GM04504 (cell line): ENCODE measurements at places on chromosomes 6 and 20.

DNA sequence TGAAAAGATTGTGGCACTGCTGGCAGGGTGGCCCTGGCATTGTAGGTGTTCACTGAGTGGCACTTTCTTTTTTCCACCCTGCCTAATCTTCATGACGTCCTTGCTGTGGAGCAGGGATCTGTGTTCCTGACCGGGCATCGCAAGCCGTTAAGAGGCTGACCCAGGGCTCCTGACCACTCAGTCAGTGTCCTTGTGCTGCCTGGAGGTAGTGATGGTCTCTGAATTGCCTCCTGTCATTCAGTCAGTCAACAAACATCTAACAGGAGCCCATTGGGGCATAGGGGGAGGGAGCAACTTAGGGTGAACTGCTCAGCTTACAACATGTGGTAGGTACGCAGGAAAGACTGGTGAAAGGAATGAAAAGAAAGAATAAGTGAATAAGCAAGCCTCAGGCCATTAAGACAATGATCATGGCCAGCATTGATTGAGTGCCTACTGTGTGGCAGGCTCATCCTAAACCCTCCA is 152.0 kb downstream of the CEBPB start:
- DNase-seq: no peak

- DNase-seq: no peak
These were observed 4.8 kb downstream of the SRPK1 start for GRCh38 chr6:35916056-35916455.

DNA sequence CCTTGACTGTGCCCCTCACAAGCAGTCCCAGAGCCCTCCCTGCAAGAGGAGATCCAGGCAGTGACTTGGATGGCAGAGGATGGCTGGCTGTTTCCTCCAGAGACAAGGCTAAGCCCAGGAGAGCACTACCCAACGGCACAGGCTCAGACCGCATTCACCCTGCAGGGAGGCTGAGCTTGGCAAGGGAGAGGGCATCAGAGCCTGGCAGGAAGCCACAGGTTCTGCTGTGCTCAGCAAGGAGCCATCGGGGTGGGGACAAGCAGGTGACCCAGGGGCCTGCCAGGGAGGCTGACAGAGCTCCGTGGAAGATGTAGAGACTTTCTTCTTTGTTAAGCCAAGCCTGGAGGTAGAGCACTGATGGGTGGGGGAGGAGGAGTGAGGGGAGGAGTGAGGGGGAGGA is 159.2 kb upstream of the CST7 start:
- DNase-seq: no peak

DNA sequence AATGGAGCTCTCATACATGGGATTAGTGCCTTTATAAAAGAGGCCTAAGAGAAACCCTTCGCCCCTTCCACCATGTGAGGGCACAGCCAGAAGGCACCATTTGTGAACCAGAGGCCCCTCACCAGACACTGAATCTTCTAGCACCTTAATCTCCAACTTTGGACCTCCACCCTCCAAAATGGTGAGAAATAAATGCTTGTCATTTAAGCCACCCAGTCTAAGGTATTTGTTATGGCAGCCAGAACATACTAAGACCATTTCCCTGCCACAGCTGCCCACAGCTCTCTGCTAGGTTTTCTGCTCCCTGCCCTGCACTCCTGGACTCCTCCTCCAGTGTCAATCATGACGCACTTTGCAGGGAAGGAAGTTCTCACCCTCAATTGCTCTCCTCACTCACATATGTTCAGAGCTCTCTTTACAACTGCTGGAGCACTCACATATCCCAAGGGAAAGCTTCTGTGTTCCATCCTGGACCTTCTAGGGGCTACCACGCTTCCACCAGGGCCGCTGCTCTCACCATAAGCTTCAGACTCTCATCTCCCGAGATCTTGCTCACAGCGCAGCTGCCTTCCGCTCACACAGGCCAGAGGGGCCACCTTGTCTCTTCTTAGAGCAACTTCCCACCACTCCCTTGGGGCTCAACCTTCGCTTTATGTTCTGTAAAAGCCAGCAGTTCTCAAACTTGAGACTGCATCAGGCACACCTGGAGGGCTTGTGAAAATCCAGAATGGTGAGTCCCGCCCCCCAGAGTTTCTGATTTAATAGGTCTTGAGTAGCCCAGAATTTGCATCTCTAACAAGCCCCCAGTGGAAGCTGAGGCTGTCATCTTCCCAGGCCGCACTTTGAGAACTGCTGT is 1.6 kb upstream of the LY86 start:
- DNase-seq: no peak

DNA sequence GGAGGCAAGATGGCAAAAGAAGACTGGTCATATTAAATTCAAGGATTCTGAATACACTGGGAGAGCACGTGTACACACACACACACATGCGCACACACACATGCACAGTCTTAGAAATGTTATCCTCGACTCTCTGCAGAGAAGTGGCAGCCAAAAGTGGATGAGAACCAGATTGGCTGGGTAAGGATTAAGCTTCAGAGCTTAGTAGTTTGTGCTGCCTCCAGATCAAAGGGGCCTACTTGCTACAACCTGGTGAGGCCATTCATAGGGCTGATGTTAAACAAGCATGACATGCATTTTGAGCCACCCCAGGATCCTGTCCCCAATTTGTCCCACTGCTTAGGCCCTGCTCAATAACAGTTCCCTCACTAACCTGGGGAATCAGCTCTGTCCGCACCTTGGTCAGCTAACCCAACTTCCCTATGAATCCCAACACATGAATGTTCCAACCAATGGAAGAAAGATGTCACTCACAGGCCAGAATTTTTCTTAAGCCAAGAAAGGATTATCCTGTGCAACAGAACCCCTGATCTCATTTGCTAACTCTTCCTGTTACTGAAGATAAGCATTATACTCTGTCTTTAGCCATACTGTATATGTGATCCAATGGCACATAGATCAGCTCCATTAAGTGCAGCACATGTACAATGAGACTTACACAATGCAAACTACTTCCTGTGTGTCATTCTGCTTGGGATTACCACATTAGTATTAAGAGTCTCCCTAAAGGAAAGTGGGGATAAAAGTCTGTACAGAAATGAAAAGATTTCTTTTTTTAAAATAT is 31.0 kb downstream of the TOMM6 start:
- no peak for DNase-seq

DNA sequence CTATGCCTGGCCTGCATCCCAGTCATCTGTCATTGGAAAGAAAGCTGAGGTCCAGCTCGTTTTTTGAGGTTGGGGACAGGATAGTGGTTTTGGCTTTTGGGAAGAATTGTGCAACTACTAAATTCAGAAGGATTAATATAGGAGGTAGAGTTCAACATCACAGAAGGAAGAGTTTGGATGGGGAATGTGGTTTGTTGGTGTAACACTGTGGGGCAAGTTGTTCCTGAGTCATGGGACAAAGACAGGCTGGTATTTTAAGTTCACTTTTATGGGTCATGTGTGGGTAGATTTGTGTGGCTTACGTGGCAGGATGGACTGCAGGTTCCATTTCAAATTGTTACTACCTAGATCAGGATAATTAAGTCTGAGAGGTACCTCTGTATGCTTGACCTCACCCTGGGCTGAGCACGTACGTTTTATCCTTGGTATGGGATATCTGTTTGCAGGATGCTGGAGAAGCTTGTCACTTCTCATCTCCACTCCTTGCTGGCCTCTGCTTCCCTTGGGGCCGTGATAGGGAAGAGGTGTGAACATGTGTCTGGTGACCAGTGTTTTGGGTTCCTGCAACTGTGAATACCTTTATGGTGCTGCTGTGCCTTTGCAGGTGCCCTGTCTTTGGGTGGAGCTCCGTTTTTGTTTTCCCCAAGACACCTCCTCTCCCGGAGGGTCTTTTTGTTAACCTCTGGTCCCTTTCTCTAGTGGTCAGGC is 177.6 kb downstream of the JARID2 start:
- no peak for DNase-seq

- DNase-seq: no peak
These were observed 112.2 kb upstream of the GRIK2 start for GRCh38 chr6:101281266-101281665.

DNA sequence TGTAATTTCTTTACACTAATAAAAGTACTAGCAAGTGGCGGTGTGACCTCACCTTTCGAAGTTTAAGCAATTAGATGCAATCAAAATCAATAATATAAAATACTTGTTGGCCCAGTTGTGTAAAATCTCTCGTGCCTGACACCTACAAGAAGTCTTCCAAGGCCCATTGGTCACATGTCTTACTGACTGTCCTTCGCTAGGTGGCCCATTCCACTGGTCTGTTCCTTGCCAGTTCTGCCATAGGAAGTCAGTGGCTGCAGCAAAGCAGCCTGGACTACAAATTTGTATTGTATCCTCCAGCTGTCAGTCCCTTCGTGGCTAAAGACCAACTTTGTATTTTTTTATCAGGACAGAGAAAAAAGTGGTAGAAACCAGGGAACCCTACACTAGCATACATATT is 61.8 kb downstream of the CYB5R4 start:
- no peak for DNase-seq

DNA sequence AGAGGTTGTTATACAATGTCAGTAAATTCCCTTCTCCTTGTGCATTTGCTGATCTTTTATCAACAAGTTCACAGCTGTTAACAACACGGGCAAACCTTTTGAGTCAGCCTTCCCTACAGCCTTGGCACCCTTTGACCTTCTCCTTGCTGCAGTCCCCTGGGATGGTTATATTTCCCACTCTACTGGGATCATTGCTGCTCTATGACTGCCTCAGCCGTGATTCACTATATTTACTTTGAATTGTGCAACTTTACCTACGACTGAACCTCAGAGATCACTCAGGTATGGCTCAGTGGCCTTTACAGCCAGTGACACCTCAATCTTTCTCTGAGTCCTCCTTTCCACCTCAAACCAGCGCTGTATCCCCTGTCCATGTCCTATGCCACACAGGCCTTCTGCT is 1293.3 kb downstream of the EPHA7 start:
- no peak for DNase-seq

GRCh38 chr20:2065099-2065498 is 36.5 kb upstream of the STK35 start:
- DNase-seq: no peak

GRCh38 chr6:18533793-18534192 is 146.6 kb downstream of the RNF144B start:
- no peak for DNase-seq

DNA sequence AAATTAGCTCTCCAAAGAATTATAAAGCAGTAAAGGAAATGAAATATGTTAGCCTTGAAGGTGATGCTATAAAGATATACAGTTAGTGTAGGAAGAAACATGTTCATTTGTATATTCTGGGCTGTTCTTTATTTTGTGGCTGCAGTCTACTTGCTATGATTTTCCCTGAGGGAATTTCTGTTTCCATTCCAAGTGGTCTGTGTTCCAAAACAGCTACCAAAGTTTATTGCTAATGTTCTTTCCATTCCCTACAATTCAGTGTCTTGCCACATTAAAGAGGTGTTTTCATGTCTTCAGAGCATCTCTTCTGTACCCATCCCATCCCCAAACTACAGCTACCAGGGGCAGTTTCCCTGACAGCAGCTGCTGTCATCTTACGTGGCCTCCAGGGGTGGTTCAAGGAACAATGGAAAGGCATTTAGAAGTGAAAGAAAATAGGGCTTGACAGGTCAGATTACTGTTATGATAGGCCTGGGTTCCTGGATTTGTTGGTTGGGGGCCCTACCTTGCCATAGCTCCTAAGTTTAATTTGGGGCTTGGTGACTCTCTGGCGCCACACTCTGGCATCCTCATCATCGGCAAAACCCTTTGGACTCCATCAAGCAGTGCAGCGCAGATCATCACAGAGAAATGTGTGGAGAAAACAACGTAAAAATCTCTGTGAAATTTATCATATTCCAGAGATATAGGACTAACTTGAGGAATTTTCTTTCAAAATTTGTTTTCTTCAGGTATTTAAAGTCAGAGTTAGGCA is 33.8 kb upstream of the AIG1 start:
- no peak for DNase-seq

GRCh38 chr20:38057351-38057972 is 23.9 kb downstream of the RPRD1B start:
- DNase-seq: peak; percentile 39

DNA sequence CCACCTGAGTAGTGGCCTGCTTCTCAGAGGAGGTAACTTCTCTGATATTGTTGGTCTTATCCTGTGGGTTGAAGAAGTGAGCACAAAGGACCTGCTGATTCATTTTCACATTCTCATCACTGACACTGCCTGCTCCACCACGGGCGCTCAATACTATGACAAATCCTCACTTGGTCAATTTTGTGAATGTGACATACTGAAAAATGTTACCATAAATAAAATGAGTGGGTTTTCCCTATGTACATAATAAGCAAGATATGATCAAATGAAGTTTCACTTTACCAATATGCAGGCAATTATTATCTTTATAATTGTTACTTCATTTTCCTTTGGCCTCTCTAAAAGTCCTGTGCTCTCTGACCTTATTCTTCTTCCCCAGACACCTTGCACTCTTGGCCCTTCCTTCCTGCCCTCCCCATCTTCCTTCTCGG is 71.5 kb upstream of the RIPOR2 start:
- no peak for DNase-seq

DNA sequence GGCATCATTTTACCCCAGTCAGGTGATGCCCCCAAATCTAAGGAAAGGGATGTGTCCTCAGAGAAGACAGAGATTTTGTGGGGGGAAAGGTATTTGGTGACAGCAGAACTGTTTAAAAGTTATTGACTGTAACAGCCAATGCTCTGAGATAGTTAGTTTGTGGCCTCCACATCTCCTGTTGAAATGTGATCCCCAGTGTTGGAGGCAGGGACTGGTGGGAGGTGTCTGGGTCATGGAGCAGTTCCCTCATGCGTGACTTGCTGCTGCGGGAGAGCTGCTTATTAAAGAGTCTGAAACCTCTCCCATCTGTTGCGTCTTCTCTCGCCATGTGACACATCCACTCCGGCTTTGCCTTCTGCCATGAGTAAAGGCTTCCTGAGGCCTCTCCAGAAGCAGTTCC is 282.8 kb upstream of the FOXQ1 start:
- peak; percentile 57 for DNase-seq

- DNase-seq: no peak
These were observed 279.7 kb downstream of the KIF16B start for GRCh38 chr20:16293590-16293989.

- no peak for DNase-seq
These were observed 4.7 kb downstream of the MRPS18A start for GRCh38 chr6:43682724-43683429.

- no peak for DNase-seq
These were observed 111.5 kb upstream of the KCNG1 start for GRCh38 chr20:51134405-51134804.

DNA sequence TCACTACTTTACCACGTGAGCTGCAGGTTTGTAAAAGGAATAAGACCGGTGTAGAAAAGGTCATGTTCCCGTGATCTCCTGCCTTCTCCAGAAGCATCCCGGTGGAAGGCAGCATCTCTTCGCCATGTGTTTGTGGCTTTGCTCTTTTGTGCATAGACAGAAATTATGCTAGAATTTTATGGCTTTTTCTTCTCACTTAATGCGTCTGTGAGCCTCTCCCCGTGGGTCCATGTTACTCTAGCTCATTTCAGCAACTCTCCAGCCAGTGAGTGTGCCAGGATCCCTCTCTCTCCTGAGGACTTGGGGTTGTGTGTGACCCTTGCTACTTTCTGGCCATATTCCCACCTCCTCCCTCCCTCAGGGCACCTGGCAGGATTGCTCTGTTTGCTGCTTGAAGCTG is 289.5 kb downstream of the CDH4 start:
- DNase-seq: no peak
